ENCODE measurements at places on chromosomes 7 and 10.

- H3K36me3 ChIP-seq = peaks cover 3% of the 10 kb centered on the region
- H3K27me3 ChIP-seq = no peaks in the 10 kb centered on the region
- H3K27ac ChIP-seq = no peak overlapping the region
- no peak for DNase-seq
Observed at GRCh38 chr7:53491051-53491450, 455.6 kb downstream of the POM121L12 start.

GRCh38 chr7:110604885-110605284, 486.0 kb upstream of the LRRN3 start:
- H3K4me3 ChIP-seq = no peak overlapping the region
- no peaks in the 10 kb centered on the region for H3K36me3 ChIP-seq
- peaks cover 2% of the 10 kb centered on the region for H3K27me3 ChIP-seq
- no peak for DNase-seq
- no peak overlapping the region for H3K27ac ChIP-seq
- no peaks in the 10 kb centered on the region for H3K4me1 ChIP-seq

- H3K27ac ChIP-seq = no peak overlapping the region
- no peaks in the 10 kb centered on the region for H3K27me3 ChIP-seq
- peaks cover 24% of the 10 kb centered on the region for H3K4me1 ChIP-seq
- H3K36me3 ChIP-seq = no peaks in the 10 kb centered on the region
- no peak overlapping the region for H3K4me3 ChIP-seq
Observed at GRCh38 chr10:110815354-110816004, 56.2 kb upstream of the PDCD4 start.

DNA sequence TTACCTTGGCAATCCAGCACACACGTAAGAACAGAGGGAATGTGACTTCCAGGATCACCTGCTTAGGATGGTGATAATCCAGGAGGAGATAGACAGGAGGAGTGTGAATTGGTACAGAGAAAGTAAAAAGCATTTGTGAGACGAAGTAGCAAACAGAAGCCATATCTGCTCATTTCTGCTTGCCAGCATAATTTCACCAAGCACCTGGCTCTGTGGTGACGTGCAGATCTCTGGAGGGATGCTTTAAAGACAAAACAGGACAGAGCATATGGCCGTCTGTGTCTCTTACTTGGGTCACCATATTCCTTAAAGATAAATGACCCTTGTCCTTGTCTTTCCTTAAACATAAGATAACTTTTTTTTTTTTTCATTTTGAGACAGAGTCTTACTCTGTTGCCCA, 90.2 kb upstream of the ARHGAP21 start:
- no peaks in the 10 kb centered on the region for H3K36me3 ChIP-seq
- H3K4me1 ChIP-seq = no peaks in the 10 kb centered on the region
- DNase-seq = no peak
- H3K27me3 ChIP-seq = no peaks in the 10 kb centered on the region
- H3K27ac ChIP-seq = no peak overlapping the region
- H3K4me3 ChIP-seq = no peak overlapping the region

GRCh38 chr10:58063861-58064480, 203.7 kb downstream of the IPMK start:
- H3K4me3 ChIP-seq = no peak overlapping the region
- H3K27ac ChIP-seq = no peak overlapping the region
- no peak for DNase-seq
- peaks cover 2% of the 10 kb centered on the region for H3K27me3 ChIP-seq
- H3K36me3 ChIP-seq = no peaks in the 10 kb centered on the region

DNA sequence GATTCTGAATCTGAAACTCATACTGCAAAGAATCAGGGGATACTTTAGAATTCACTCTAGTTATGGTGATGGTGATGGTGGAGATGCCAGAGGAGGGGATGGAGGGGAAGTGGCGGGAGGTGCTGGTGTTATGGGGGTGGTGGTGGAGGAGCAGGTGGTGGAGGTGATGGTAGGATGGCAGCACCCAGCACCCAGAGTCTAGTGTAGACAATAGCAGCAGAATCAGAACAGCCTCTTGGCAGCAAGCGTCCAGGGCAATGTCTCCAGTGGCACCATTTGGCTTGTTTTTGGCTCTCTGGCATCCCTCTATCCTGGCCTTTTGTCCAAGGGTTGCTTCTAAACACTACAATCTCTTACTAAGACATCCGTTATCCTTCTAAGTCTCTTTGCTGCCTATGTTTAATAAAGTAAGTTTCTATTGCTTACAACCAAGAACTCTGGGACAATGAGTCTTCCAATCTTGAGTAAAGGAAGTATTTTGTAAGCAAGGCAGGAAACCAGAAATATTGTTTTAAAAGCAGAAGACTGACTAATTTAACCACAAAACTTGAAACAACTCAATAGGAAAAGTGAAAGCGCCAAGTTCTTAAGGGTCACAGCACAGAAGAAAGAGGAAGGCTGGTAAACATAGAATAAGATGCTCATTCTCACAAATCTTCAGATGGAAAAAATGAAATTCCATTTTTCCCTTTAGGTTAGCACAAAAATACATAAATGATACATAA, 42.4 kb upstream of the GDF10 start:
- peak overlapping the region; percentile 18 for H3K27ac ChIP-seq
- H3K27me3 ChIP-seq = peaks cover 4% of the 10 kb centered on the region
- DNase-seq = no peak
- H3K4me3 ChIP-seq = peak overlapping the region; percentile 59
- H3K36me3 ChIP-seq = no peaks in the 10 kb centered on the region
- H3K4me1 ChIP-seq = peaks cover 35% of the 10 kb centered on the region

- no peak overlapping the region for H3K4me3 ChIP-seq
- H3K36me3 ChIP-seq = no peaks in the 10 kb centered on the region
- DNase-seq = no peak
- peaks cover 52% of the 10 kb centered on the region for H3K4me1 ChIP-seq
- peaks cover 11% of the 10 kb centered on the region for H3K27me3 ChIP-seq
Observed at GRCh38 chr7:132492823-132493445, 83.3 kb downstream of the PLXNA4 start.

GRCh38 chr7:117135553-117135891, 182.2 kb downstream of the ST7 start:
- peaks cover 13% of the 10 kb centered on the region for H3K4me1 ChIP-seq
- H3K27me3 ChIP-seq = no peaks in the 10 kb centered on the region
- H3K4me3 ChIP-seq = no peak overlapping the region
- H3K36me3 ChIP-seq = peaks cover 37% of the 10 kb centered on the region
- no peak overlapping the region for H3K27ac ChIP-seq

DNA sequence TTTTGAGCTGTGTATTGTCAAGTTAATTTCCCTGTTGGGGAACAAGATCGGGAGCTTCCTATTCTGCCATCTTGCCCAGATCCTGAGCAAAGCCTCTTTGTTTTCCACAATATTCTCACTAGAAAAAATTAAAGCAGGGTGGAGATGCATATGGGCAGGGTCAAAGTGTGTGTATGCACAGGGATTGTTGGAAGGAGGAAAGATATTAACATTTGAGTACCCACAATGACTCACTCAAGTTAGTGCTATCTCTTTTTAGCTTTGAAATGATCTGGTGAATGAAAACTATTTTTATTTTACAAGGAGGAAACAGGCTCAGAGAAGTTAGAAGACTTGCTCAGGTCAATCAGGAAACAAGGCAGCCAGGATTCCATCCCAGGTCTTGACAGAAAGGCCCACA, 6.7 kb upstream of the BTBD16 start:
- no peak for DNase-seq
- no peak overlapping the region for H3K27ac ChIP-seq
- no peaks in the 10 kb centered on the region for H3K36me3 ChIP-seq

- no peaks in the 10 kb centered on the region for H3K4me1 ChIP-seq
- H3K36me3 ChIP-seq = no peaks in the 10 kb centered on the region
- H3K27me3 ChIP-seq = no peaks in the 10 kb centered on the region
- no peak overlapping the region for H3K4me3 ChIP-seq
- no peak for DNase-seq
- no peak overlapping the region for H3K27ac ChIP-seq
Observed at GRCh38 chr10:116915340-116915739, 66.0 kb downstream of the ENO4 start.

DNA sequence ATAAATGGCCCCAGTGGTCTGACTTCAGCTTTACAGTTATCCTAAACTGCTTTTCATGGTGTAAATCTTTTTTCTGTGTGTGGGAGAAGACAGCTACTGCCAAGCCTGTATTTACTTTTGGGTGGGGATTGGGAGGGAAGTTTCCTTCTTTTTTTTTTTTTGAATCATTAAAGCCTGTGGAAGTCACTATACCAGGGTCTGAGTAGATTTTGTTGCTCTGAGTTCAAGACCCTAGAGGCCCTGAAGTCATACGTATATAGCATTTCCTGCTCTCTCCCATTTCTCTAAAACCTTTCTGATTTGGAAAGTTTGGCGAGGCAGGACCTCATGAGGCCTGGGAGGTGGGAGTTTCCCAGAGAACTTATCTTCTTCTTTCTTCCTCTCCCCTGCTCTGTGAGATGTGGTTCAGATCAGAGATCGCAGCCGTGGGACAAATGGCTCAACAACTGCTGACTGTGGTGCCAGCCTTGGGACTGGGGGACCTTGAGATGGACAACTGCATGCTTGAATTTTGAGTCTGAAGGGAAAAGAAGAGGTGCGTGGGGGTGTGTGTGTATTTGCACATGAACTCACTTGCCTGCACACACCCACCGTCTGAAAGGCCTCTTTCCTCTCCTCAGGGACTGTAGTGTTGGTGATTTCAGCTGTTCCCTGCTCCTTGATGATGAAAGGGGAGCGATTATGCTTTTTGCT, 18.1 kb downstream of the LRMDA start:
- H3K36me3 ChIP-seq = no peaks in the 10 kb centered on the region
- no peaks in the 10 kb centered on the region for H3K4me1 ChIP-seq
- H3K27ac ChIP-seq = no peak overlapping the region
- DNase-seq = no peak

- peaks cover 2% of the 10 kb centered on the region for H3K4me1 ChIP-seq
- peaks cover 33% of the 10 kb centered on the region for H3K27me3 ChIP-seq
- no peak overlapping the region for H3K4me3 ChIP-seq
- DNase-seq = no peak
Observed at GRCh38 chr10:49393301-49393700, 2.6 kb downstream of the DRGX start.

DNA sequence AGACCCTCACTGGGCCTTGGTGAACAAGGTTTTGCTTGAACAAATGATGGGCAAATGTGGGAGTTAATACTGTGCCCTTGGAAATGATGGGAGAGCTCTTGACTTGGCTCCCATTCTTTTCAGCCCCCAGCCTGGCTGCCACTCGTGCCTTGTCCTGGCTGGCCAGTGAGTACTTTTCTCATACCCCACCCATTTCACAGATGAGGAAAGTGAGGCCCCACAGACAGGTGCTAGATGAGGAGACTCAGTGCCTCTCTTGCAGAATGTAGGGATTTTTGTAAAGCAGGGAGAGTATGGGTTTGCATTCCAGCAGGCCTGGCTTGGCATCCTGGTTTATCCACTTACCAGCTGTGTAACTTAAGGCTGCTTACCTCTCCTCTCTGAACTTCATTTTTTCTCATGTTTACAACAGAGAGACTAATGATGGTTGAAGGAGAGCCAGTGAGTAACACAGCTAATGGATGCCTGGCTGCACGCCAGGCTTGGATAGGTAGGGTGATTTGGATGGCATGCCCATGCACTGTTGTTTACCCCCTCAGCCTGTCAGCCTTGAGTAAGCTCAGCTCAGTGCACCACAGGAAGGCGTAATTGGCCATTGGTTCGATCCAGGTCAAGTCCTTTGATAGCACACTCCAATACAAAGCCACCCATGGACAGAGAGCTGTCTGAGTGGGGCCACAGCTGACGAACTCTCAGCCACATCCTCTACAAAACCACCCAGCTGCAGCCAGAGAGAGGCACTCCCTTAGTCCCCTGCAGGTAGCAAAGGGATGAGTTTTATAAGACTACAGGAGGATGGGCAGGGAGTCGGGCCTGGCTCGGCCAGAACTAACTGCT, 436.8 kb downstream of the RPS24 start:
- peaks cover 9% of the 10 kb centered on the region for H3K4me1 ChIP-seq
- DNase-seq = peak; percentile 24
- no peaks in the 10 kb centered on the region for H3K36me3 ChIP-seq
- H3K27ac ChIP-seq = no peak overlapping the region
- peaks cover 3% of the 10 kb centered on the region for H3K27me3 ChIP-seq

GRCh38 chr10:124125305-124126116, 32.1 kb upstream of the CHST15 start:
- H3K4me1 ChIP-seq = no peaks in the 10 kb centered on the region
- no peaks in the 10 kb centered on the region for H3K36me3 ChIP-seq
- no peak overlapping the region for H3K4me3 ChIP-seq
- no peak overlapping the region for H3K27ac ChIP-seq
- H3K27me3 ChIP-seq = no peaks in the 10 kb centered on the region

DNA sequence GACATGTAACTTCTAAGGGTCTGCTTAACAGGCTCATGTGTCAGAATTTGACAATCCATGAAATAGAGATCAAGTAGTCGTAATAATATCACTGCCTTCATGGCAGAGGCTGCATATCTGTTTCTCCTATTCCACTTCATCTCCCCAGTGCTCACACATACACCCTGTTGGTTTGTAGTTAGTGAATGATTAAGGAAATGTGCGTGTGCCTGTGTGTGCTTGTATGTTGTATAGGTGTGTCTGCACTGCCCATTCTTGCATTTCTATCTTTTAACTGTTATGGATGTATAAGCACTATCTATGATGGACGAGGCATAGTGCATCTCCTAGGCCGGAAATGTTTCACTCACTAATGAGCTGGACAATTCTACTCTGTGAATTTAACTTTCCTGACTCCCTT, 985.2 kb downstream of the LRMDA start:
- no peak for DNase-seq
- H3K27ac ChIP-seq = no peak overlapping the region
- H3K4me1 ChIP-seq = no peaks in the 10 kb centered on the region
- H3K4me3 ChIP-seq = no peak overlapping the region

- no peak for DNase-seq
- H3K27ac ChIP-seq = no peak overlapping the region
- H3K27me3 ChIP-seq = peaks cover 1% of the 10 kb centered on the region
- H3K4me3 ChIP-seq = no peak overlapping the region
- H3K36me3 ChIP-seq = no peaks in the 10 kb centered on the region
- H3K4me1 ChIP-seq = no peaks in the 10 kb centered on the region
Observed at GRCh38 chr10:115321360-115321759, 228.2 kb downstream of the ATRNL1 start.

DNA sequence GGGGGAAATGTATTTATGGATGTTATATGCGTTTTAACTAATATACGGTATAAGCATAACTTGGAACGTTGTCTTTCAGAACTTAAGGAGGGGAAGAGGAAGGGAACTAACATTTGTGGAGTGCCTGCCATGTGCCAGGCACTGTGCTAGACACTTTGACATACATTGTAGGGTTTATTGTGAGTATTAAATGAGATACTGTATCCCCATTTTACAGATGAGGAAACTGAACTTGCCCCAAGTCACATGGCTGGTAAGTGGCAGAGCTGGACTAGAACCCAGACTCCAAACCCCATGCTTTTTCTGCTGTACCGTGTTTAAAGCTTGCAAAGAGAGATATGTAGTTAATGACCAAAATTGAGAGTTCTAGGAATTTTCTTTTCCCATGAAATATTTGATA, 74.6 kb downstream of the CREM start:
- peaks cover 11% of the 10 kb centered on the region for H3K27me3 ChIP-seq
- DNase-seq = no peak
- H3K4me3 ChIP-seq = no peak overlapping the region
- no peaks in the 10 kb centered on the region for H3K36me3 ChIP-seq
- H3K27ac ChIP-seq = peak overlapping the region; percentile 71
